ENCODE measurements at places on chromosomes 12 and 14.
A peak's percentile ranks its signal among the peaks of the same experiment; 100 is the strongest.

DNA sequence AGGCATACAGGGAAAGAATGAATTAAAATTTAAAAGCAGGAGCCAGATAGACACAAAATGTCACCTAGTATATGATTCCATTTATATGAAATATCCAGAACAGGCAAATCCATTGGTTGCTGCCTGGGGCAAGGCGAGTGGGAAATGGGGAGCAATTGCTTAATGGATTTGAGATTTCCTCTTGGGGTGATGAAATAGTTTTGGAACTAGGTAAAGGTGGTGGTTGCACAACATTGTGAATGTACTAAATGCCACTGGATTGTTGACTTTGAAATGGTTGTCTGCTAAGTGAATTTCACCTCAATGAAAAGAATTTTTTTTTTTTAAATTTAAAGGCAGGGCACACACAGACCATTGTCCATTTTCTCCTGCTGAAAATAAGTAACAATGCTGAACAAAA is 61.9 kb downstream of the ABCC9 start:
- no peaks in the 10 kb centered on the region for H3K36me3 ChIP-seq
- peaks cover 6% of the 10 kb centered on the region for H3K4me1 ChIP-seq
- no peak overlapping the region for H3K4me3 ChIP-seq

DNA sequence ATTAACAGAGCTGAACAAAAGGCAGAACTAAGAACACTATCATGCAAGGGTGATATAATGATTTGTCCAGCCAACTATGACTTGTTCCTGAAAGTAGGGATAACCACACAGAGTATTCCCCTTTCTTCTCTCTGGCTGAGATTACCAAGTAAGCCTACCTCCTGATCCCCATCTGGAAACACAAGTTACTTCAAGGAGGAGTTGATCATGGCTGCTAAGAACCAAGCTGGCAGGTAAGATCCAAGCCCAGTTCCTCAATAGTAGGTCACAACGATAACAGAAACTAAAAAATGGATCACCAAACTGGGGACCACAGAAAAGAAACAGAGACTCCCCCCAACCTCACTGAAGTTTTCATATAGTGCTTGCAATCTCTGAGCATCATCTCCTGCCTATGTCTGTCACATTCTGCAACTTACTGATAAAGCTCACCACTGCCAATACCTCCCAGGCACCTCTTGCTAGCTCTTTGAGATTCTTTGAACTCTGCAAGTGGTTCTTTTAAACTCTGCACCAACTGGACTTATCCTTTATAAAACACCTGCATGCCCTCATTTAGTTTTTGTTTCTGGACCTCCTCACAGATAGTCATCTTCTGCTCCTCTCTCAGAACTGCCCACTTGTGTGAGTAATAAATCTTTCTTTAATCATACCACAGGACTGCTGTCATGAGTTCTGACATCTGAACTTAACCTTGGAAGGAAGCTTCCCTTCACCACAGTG is 76.6 kb downstream of the LRP6 start:
- H3K27me3 ChIP-seq = no peaks in the 10 kb centered on the region
- no peak overlapping the region for H3K4me3 ChIP-seq
- H3K27ac ChIP-seq = no peak overlapping the region

- no peaks in the 10 kb centered on the region for H3K36me3 ChIP-seq
- no peak overlapping the region for H3K4me3 ChIP-seq
- no peak overlapping the region for H3K27ac ChIP-seq
- no peaks in the 10 kb centered on the region for H3K4me1 ChIP-seq
- no peaks in the 10 kb centered on the region for H3K27me3 ChIP-seq
These were observed 30.6 kb downstream of the NAA30 start for GRCh38 chr14:57420986-57421385.

DNA sequence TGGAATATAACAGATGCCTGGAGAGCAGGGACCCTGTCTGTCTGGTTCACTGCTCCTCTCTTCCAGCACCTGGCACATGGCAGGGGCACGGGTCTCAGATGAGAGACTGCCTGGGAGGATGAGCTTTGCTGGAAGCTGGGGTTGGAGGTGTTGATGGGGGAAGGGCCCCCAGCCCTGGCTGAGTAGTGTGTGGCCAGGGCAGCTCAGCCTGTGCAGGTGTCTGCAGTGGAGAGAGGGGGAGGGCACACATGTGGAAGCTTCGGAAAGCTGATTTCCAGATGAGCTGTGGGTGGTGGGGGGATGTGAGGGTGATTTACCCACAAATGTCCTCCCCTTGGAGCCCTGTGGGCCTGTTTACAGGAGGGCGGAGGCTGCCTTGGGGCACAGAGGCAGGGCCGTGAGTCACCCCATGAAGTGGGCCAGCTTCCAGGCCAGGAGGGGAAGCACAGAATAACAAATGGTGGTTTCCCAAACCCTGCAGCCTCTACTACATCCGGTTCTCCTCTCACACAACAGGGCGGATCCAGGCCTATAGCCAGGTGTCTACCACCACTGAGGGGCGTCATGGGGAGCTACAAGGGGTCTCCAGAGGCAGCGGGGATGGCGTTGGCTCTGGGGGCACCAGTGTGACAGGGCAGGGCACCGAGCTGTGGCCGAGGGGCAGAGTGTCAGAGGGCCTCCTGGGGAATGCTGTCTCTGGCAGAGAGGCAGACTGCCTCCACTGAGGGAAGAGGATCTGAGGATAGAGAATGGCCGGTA is 11.0 kb downstream of the KRT7 start:
- DNase-seq = no peak
- H3K36me3 ChIP-seq = no peaks in the 10 kb centered on the region
- peaks cover 29% of the 10 kb centered on the region for H3K4me1 ChIP-seq
- peak overlapping the region; percentile 72 for H3K27ac ChIP-seq

- DNase-seq = no peak
- no peak overlapping the region for H3K27ac ChIP-seq
- H3K36me3 ChIP-seq = no peaks in the 10 kb centered on the region
- H3K4me1 ChIP-seq = no peaks in the 10 kb centered on the region
- no peak overlapping the region for H3K4me3 ChIP-seq
These were observed 148.5 kb downstream of the VRK1 start for GRCh38 chr14:96945721-96946120.

All from vagina (tissue), 2 donors.